Skin of body (tissue), 3 donors: ENCODE measurements at places on chromosomes 2 and 18. TPM values are rescaled to one million over a fixed set of nuclear protein-coding genes. Genes with fewer than 3 reads are reported as not detected.

- no peak for DNase-seq
Measured at GRCh38 chr2:18094277-18094676, 215.8 kb downstream of the KCNS3 start.

- no peak for DNase-seq
Measured at GRCh38 chr2:170930131-170930990, 1.3 kb downstream of the GORASP2 start.

DNA sequence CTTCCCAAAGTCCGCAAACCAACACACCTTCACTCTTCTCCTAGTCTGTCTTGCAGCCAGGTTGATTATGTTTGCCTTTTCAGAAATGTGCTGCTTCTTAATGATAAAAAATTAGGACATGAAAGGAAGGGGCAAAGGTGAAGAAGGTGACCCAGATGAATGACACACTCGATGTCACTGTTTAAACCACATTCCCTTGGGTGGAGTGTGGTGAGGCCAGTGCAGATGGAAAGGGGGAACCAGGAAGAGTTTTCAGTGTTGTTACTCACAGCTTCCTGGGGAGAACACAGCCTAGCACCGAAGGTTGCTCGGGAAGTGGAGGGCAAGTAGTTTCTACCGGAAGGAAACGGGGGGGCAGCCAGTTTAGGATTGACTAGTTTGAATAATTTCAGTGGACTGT is 57.2 kb upstream of the BOD1L2 start:
- DNase-seq = no peak

DNA sequence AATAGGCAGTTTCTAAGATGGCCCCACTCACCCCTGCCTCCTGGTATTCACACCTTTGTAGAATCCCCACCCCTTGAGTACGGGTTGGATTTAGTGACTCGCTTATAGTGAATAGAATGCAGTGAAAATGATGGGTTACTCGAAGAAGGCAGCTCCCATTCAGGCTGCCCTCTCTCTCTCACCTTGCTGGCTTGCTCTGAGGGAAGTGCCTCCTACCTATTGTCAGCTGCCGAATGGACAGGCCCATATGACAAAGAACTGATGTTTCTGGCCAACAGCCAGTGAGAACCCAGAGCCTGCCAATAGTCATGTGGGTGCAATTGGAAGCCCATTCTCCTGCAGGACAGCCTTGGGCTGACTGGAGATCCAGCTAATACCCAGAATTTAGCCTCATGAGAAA is 22.1 kb upstream of the RNF103 start:
- no peak for DNase-seq

Gene FARP2
- total RNA-seq = 52.6 TPM

DNA sequence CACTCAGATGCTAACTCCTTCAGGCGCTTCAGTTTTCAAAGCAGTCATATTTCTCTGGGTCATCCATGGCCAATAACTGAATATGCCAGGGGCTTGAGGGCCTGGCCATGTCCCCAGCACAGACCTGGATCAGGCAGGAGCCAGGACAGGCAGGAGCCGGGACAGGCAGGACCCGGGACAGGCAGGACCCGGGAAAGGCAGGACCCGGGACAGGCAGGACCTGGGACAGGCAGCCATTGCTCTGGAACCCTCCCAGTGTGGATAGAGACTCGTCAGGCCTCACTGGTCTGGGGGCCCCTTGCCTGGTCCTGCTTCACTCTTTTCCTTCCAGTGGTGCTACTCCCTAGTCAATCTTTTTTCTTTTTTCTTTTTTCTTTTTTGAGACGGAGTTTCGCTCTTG is 117.5 kb upstream of the TEX51 start:
- DNase-seq = no peak

- no peak for DNase-seq
Measured at GRCh38 chr2:152588998-152589397, 128.3 kb downstream of the PRPF40A start.

Gene GPR39
- 0.20 TPM for total RNA-seq

DNA sequence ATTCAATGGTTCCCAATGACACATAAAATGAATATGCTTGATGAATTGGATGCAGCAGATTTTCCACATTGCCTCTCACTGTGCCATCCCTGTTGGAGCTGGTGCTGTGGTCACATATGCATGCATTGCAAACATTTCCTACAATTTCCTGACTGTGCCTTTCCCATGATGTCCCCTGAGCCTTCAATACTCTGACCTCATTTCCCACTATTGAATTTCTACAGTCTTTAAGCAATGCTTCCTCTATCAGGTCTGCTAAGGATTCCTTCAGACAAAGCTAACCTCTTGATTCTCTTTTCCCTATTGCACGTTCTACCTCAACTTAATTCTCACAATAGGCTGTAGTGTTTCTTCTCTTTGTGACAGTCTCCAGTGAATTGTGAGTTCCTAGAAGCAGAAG is 342.5 kb upstream of the CRIM1 start:
- peak; percentile 26 for DNase-seq

DNA sequence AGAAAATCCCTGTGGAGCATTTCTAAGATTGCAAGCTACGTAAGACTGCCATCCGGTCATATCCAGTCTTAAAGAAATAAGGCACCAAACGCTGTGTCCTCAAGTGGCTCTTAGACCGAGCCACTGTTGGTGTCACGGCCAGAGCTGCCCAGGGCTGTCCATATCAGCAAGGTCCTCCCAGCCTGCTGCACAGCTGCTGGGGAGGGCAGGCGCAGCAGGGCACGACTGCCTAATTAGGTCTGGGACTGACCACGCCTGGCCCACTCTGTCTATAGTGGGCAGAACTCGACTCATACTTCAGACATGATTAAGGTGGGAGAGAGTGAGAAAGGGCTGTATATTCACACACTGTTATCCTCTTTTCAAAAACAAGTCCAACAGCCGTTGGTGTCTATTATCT is 39.3 kb downstream of the EIPR1 start:
- no peak for DNase-seq

Gene LAMA3
- total RNA-seq = 60.6 TPM

- DNase-seq = no peak
Measured at GRCh38 chr18:24595561-24596031, 135.2 kb downstream of the HRH4 start.

DNA sequence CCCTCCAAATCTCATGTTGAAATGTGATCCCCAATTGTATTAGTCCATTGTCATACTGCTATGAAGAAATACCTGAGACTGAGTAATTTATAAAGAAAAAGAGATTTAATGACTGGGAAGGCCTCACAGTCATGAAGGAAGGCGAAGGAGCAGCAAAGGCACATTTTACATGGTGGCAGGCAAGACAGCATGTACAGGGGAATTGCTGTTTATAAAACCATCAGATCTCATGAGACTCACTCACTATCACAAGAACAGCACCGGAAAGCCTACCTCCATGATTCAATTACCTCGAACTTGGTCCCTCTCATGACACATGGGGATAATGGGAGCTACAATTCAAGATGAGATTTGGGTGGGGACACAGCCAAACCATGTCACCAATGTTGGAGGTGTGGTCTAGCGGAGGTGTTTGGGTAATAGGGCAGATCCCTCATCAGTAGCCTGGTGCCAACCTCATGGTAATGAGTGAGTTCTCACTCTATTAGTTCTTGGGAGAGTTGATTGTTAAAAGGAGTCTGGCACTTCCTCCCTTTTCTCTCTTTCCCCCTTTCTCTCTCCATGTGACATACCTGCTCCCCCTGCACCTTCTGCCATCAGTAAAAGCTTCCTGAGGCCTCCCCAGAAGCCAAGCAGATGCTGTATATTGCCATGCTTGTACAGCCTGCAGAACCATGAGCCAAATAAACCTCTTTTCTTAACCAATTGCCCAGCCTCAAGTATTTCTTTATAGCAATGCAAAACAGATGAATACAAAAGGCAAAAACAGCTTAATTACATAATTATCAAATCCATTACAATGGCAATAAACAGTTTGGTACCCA is 14.5 kb upstream of the FN1 start:
- no peak for DNase-seq
